Spinal cord (tissue), 10 donors: ENCODE measurements at places on chromosomes 4 and X.

GRCh38 chr4:5783486-5783885 is 72.5 kb downstream of the EVC start:
- DNase-seq = no peak

- no peak for DNase-seq
These were observed 71.3 kb upstream of the CAMK2D start for GRCh38 chr4:113832803-113833202.

DNA sequence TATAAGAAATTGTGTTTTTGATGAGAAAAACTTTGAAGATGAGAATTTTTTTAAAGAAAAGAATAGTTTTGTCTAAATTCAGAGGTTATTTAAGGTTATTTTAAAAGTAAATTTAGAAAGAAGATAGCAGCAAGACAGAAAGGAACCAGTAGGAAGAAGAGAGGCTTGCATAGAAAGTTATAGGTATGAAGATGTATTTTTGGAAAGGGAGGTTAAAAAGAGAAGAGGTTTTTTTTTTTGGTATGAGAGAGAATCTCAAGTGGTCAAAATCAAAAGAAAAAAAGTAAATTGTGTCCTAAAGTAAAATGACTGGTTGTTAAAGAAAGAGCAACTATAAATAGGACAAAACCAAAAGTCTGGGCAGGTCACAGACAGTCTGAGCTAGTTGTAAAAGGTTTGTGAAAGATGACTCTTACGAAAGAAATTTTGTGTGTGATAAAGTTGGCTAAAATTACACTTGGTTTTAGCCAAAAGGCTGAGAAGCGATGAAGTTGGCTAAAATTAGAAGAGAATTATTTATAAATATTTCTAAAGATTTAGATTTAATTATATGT is 16.4 kb upstream of the EIF4E start:
- no peak for DNase-seq

DNA sequence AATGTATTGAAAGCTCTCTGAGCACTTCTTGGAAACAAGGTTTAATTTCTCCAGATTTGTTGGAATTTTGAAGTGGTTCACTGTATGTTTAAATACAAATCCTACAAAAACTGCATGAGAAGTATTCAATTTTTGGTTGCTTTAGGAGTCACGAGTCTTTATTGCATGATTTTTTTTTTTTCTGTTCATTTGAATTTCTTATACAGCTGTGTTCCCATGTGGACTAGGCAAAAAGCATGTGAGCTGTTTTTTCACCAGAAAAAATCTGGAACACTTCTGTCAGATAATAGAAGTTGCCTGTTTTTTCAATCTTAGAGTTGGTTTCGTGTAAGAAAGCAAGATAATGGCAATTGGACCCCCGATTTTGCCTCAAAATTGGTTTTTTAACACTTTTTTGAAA is 66.4 kb downstream of the SLC9A6 start:
- DNase-seq = no peak

GRCh38 chr4:16767861-16768260 is 130.6 kb downstream of the LDB2 start:
- DNase-seq = no peak

DNA sequence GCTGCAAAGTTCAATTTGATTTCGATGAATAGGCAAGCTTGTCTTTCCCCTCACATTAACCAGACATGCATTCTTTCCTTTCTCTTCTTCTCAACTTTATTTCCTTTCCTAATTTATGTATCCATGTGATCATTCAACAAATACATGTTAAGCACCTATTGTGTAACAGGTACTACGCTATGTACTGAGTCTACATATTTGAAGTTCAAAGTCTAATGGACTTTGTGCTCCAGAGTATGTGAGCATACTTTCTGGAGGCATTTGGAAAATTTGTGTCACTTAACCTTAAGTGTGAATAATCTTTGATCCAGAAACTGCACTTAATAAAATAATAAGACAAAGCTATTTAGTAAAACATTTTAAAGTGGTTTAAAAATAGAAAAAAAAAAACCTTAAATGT is 675.3 kb upstream of the CT83 start:
- DNase-seq = no peak

- DNase-seq = no peak
These were observed 59.6 kb upstream of the MXD4 start for GRCh38 chr4:2321279-2322196.

GRCh38 chrX:125475482-125475881 is 155.8 kb downstream of the TEX13C start:
- no peak for DNase-seq

- no peak for DNase-seq
These were observed 54.6 kb downstream of the GAB1 start for GRCh38 chr4:143391261-143391660.

- no peak for DNase-seq
These were observed 7.7 kb upstream of the MAPK10 start for GRCh38 chr4:86367577-86367976.

DNA sequence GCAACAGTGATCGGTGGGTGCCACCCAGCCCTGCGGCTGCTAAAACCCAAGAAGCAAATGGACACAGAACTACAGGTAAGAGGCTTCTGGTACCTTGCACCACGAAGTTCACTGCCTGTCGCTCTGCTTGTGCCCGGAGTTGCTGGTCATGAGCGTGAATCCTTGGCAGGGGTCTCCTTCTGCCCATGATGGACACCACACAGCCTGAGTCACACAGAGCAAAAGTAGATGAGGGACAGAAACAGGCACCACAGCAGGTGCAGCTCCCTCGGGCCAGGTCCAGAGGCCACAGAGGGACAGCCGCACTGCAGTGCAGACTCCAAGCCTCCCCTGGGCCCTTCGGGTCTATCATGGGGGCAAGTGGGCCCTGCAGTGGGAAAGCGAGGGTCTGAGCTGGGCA is 22.4 kb downstream of the NAT8L start:
- no peak for DNase-seq

GRCh38 chr4:105061136-105061696 is 85.5 kb upstream of the TET2 start:
- DNase-seq = no peak

DNA sequence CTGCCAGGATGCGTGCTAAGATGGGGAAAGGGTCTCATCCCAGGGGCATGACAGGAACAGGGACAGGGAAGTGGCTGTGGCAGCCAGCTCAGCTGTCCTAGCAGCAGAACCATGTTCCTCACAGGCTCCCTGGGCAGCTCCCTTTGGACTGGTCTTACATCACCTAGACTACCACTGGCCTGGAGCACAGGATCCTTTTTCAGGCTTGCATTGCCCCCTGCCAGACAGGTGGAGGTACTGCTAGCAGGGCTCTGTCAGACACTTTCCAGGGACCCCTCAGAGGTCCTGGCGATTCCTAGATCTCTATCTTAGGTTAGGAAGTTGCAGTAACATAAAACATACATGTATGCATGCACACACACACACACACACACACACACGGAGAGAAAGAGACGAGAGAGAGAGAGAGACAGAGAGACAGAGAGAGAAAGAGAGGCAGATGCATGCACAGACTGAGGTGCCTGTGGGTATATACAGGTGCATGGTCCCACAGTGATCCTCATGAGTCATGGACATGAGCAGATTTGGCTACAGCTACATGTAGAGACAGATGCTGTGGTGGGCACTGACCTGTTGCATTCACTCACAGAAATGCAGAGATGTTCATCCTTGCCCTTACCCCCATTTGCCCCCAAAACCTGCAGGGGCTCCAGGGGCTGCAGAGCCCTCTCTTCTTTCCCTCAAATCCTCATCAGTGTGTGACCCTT is 63.6 kb downstream of the STARD8 start:
- peak; percentile 60 for DNase-seq

DNA sequence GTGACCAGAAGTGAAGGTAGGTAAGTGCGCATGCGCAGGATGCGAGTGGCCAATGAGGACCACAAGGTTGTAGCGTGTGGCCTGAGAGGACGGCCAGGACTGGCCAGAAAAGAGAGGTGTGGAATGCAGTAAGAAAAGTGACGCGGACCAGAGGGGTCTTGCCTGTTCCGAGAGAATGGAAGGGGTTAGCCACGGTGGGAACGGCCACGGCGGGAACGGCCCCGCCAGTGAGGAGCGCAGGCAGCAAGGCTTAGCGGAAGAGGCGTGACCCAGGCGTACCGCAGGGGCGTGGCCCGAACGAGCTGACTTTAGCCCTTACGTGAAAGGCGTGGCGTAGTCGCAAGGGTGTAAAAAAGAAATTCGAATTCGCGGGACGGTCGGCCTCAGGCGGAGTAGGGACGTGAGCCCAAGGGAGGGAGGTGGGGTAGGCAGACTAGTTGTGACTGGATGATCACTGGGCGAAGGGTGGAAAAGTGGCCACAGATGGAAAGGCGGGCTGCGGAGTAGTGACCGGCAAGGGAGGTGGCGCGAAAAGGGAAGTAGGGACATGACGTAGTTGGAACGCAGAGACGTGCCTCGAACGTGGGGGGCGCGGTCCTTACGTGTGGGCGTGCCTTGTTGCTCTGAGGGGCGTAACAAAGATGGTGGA is 10.4 kb upstream of the CLTRN start:
- DNase-seq = peak; percentile 97

DNA sequence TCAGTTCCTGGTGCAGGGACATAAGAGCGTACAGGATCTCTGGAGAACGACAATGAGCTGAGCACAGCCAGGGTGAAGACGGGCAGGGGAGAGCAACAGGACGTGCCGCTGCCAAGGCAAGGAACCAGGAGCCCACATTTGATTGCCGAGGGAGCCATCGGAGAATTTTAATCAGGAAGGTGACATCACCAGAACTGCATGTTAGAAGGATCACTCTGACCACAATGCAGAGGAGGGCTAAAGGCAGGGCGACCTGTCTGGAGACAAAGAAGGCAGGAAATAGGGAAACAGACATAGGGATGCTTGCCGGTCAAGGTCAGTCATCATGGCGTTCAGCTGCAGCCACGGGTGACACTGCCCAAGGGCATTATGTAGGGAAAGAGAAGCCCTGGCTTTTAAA is 81.4 kb downstream of the RBM47 start:
- DNase-seq = no peak

- no peak for DNase-seq
These were observed 5.9 kb downstream of the PRMT9 start for GRCh38 chr4:147678106-147678505.

DNA sequence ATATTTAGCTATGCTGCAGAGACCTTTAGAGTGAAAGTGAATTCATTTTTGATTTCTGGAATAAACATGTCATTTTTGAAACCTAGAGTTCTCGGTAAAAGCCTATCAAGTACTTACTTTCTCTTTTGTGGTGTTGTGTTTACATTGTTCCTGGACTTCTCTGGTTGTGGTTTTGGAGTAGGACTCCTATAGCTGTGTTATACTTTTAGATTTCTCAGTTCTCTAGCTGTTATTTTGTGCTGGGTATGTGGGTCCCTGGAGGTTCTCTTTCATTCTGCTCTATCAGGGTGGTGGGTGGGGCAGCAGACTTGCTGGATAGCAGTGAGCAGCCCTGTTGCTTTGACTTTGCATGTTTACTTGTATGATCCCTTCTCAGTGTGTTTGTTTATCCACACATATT is 25.6 kb upstream of the MSMO1 start:
- DNase-seq = no peak

DNA sequence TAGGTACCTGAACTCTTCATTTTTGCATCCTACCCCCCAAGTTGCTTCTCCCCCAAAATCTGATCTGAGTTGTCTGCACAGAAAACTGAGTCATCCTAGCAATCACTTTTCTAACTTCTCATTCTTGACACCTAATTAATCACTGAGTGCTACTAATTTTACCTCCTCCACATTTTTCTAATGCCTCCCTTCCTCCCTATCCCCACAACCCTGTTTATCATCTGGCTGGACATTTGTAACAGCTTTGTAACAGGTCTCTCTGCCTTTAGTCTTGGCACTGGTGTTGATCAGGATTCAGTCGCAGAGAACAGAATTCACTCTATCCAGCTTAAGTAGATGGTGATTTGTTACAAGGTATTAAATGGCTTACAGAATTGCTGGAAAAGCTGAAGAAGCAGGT is 303.9 kb upstream of the GATB start:
- no peak for DNase-seq

DNA sequence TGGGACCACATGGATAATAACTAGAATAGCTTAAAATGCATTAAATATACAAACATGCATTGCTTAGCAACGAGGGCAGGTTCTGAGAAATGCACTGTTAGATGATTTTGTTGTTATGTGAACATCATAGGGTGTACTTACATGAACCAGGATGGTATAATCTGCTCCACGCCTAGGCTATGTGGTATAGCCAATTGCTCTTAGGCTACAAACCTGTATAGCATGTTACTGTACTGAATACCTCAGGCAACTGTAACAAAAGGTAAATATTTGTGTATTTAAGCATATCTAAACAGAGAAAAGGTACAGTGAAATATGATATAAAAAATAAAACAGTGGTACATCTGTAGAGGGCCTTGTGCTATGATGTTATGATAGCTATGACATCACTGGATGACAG is 169.2 kb upstream of the IL15 start:
- DNase-seq = no peak
